ENCODE measurements at places on chromosomes 12 and 14.

- DNase-seq: no peak
These were observed 65.8 kb downstream of the ITPK1 start for GRCh38 chr14:93049867-93050331.

DNA sequence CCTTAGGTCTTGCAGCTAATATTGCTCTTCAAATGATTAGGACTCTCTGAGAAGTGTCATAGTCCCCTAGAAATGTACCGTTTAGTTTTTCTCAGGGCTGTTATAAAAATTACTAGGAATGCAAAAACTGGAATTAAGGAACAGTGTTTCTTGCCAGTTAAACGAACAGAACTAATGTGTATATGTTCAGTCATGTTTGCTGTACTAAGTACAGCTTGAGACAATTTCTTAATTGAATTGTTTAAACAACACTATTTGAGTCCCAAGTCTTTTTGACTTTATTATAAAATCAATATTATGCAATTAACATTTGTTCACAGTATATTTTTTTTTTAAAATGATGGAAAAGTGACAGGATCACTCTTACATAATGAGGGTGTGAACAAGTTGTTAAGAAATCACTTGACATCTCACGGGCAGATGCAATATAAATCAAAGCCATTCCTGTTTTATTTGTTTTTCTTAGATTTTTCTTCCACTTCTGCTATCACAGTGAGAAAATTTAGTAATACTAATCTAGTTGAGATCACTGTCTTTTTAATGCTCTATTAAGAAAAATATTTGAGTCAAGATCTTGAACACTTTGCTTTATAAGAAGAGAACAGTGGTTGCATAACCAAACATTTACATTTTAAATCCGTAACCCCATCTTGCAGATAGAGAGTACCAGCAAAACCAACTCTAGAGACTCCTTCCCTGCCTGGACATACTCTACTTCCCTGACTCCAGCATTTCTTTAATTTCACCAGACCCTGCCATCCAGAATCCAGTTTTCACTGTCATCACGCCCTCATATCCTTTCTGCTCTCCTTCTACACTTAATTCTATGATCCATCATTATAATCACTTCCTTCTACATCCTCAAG, 140.7 kb upstream of the KITLG start:
- DNase-seq: no peak

DNA sequence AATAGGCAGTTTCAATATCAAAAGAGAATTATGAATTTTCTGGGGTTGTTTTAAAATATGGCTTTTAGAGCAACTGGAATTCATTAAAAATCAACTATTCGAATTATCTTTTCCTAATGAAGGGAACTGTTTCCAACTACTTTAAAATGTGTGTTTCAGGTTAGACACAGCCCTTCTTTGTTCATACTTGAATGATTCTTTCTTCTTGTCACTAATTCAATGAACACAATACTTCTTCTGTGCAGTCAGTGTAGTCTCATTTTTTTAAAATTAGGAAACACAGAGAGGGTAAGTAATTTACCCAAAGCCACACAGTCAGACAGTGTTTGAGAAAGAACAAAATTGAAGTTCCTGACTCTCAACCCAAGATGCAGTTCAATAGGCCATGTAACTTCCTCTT, 414.0 kb downstream of the CCDC91 start:
- DNase-seq: no peak

- no peak for DNase-seq
These were observed 453.0 kb downstream of the ADAMTS20 start for GRCh38 chr12:43098766-43099550.

DNA sequence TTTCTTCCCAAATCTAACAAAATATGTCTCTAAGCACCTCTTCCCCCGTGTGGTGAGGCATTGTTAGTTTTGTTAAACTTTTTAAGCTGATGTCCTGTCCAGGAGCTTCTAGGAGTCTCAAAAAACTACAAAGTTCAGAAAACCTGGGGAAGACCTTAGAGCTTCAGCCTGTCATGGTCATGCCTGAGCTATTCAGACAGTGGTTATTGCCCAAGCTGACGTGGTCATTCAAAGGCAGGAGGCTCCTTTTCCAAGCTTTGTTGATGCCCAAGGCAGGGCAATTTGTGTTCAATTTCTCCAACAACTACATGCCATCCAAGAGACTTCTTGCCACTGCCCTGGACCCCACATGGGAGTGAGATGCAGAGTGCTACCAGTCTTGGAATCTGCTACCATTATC, 5.8 kb upstream of the LYZ start:
- no peak for DNase-seq

- no peak for DNase-seq
These were observed 298.4 kb upstream of the AMIGO2 start for GRCh38 chr12:47378222-47378582.

- DNase-seq: no peak
These were observed 18.2 kb downstream of the BICDL1 start for GRCh38 chr12:120007272-120007671.

GRCh38 chr12:70638639-70639360, 1.6 kb upstream of the PTPRB start:
- no peak for DNase-seq

DNA sequence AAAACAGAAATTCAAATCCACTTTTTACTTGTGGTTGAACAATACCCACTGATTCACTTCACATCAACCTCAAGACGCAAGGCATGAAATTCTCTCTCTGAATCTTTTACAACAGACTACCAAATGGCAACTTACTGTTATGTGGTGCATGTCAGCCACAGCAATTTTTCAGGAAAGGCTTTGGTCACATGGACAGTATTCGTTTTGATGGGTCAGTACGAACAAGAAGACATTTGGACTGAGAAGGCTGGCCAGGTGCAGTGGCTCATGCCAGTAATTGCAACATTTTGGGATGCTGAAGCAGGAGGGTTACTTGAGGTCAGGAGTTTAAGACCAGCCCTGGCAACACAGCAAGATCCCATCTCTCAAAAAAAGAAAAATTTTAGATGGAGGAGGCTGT, 144.0 kb downstream of the SEC23A start:
- no peak for DNase-seq

GRCh38 chr12:68281322-68282077, 28.1 kb upstream of the IL22 start:
- no peak for DNase-seq

Data from NCI-H446 (cell line).